ENCODE measurements at places on chromosomes 3 and 15. TPM values are rescaled to one million over a fixed set of nuclear protein-coding genes. Genes with fewer than 3 reads are reported as not detected.

The MAP6D1 gene
- 0.79 TPM for polyA plus RNA-seq

The ALPK3 gene
- 23.6 TPM for polyA plus RNA-seq

The ADPGK gene
- 69.9 TPM for polyA plus RNA-seq

The RAB6B gene
- polyA plus RNA-seq = 7.7 TPM

The GAP43 gene
- polyA plus RNA-seq = 0.27 TPM

DNA sequence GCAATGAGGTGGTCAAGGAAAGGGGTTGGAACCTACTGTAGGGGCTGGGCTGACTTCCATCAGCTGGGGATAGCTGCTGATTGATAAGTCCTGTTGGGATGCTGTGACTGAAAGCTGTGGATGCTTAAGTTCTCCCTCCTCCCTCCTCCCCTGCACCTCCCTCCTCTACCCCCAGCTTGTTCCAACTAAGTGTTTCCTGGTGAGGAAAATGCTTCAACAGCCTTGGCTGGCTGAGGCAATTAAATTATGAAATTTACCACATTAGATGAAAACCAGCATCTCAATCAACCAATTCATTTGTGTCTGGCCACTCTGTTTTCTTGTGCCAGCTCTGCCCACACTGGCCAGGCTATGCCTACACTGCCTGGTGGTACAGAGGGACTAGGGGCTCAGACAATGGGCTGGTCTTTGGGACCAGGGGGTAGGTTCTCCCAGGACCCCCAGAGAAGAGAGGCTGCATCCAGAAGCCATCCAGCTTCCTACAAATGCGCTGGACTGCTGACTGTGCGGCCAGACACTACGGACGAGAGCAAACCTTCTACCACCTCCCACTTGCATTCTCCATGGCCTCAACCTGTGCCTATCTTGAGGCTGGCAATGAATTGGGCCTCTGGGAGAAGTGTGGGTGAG, 2.5 kb downstream of the KLHL25 start:
- no peak for DNase-seq

DNA sequence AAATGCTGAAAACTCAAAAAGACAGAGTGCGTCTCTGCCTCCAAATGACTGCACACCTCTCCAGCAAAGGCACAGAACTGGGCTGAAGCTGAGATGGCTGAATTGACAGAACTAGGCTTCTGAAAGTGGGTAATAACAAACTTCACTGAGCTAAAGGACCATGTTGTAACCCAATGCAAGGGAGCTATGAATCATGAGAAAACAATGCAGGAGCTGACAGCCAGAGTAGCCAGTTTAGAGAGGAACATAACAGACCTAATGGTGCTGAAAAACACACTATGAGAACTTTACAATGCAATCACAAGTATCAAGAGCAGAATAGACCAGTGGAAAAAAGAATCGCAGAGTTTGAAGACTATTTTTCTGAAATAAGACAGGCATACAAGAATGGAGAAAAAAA, 10.1 kb upstream of the AVEN start:
- DNase-seq = no peak

DNA sequence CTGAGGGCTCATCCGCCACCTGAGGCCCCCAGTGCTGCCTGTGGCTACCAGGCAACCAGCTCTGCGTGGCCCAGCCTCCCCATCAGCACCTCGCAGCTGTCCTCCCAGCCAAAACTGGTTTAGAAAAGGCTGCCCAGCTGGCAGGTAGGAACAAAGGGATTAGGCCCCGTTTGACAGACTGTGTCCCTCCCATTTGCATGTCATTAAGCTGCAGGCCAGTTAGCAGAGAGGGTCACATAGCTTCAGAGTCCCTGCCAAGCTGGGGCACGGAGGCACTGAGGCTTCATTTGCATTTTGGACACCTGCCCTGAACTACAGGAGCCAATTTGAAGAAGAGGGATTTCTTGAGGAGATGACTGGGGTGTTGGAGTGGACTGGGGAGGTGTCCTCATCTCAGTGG, 177.9 kb downstream of the TLE3 start:
- DNase-seq = no peak

GRCh38 chr3:170211668-170212067, 10.6 kb upstream of the PRKCI start:
- no peak for DNase-seq

- no peak for DNase-seq
Observed at GRCh38 chr3:125067225-125067624, 11.4 kb upstream of the HEG1 start.

DNA sequence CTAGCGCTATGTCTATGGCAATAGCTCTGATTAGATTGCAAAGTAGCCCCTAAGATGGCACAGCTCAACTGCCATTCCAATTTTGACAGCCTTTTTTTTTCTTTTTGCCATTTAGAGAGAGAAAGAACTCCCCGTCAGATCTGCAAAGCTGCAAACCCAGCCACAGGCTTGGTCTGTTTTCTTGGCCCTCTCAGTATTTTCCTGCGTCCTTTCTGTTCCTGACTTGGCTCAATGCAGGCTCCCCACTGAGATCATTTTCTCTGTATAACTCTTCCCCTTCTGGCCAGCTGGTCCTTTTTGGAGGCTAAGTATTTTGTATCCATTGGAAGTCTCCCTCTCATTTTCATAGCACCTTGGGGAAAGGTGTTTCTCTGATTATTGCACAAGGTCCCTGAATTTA, 386.7 kb downstream of the UNC13C start:
- DNase-seq = no peak

- no peak for DNase-seq
Observed at GRCh38 chr3:21839176-21839575, 88.2 kb upstream of the ZNF385D start.

DNA sequence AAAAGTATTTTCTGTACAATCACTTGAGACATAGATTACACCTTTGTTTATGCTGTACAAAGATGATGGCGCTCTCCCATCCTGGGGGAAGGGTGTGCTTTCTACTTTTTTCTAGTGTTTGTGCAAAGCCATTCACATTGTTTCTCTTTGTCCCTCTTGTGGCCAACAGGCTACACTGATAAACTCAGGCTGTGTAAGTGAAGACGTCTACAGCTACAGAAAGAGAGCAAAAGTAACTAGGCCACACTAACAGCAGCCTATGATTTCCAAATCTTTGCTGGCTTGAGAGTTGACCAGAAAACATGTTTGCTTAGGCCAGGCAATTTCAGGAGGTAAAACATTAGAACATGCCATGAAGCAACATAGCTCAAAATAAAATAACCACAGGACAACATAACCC, 75.1 kb downstream of the FOXB1 start:
- DNase-seq = no peak

GRCh38 chr15:90388462-90389380, 679 bp downstream of the IQGAP1 start:
- peak; percentile 52 for DNase-seq

DNA sequence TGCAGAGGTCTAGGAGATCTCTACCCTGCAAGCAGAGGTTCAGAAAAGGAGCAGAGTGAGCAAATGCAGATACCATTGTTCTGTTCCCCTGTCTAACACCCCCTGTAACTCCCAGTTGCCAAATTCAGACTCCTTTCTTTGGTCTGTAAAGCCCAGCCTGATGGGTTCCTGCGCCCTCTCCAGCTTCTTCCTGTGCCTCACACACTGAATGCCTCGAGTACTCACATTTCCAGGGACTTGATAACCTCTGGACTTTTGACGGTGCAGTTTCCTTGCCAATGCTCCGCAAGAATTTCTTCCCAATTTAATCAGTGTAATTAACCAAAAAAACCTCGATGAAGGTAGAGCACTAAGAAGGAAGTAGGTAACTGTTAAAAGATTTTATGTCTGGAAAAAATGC, 19.3 kb downstream of the PDE8A start:
- DNase-seq = no peak

DNA sequence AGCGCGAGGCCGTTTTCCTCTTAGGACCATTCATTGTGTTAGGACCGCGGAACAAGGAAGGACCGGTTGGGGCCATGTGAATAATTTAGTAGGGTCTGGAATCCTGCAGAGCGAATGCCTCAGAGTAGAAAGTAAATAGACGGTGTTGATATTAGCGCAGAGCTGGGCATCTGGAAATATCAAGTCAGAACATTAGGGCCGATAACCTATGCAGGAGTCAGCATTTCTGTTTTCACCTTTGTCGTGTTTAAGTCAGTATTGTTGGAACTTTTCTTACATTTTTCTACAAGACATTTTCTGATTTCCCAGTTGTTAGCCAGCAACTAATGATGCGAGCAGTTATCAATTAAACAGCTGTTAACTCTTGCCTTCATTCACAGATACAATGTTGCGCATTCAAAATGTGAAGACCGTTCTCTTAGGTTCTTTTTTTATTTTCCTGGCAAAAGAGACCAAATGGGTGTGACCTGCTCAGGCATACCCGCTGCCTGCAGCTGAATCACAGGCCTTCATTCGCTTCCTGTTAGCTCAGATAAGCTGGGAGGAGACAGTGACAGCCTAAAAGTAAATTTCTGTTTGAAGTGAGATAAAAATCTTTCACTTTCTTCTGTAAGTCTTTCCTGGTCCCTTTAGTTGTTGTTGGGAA, 966 bp upstream of the PKM start:
- no peak for DNase-seq

- DNase-seq = no peak
Observed at GRCh38 chr3:131591394-131592014, 88.7 kb upstream of the MRPL3 start.

DNA sequence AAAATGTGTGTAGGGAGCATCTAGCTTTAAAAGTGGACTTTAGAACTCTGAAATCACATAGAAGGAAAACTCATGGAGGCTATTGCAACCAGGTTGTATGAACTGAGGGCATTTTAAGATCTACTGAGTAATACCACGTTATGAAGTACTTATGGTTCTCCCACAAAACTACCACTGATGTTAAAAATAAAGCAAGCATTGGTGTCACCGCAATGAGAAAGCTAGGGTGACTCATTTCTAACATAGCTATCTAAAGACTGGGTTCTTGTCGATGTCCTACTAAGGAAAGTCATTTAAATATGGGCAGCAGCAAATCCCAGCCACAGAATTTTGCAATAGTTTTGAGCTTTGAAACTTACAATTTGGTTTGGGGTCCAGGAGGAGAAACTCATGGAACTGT, 584.8 kb downstream of the DIPK2A start:
- no peak for DNase-seq
